Cardiac septum (tissue), 1 donor: ENCODE measurements at places on chromosomes 3 and 15.

- DNase-seq: no peak
These were observed 21.0 kb downstream of the ZNF385D start for GRCh38 chr3:21729888-21730459.

GRCh38 chr3:28280781-28281180 lies 39.4 kb downstream of the CMC1 start:
- DNase-seq: no peak

DNA sequence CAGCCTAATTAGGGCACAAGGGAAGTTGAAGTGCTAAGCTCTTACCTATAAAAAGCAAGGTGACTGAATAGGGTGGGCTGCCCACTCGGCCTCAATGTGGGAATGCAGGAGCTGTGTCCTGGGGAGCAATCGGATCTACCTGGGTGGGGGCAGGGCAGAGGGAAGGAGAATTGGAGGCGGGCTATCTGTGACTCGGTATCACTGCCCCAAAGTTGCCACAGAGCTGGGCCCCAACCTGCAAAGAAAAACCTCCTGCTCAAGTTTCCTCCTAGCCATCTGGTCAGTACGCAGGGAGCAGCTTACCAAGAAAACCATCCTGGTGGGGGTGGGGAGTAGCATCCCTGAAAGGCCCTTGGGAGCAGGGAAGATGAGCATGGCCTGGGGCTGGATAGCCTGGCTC lies 10.7 kb downstream of the CIB2 start:
- no peak for DNase-seq

GRCh38 chr15:99986297-99987118 lies 253.3 kb upstream of the LYSMD4 start:
- DNase-seq: no peak

DNA sequence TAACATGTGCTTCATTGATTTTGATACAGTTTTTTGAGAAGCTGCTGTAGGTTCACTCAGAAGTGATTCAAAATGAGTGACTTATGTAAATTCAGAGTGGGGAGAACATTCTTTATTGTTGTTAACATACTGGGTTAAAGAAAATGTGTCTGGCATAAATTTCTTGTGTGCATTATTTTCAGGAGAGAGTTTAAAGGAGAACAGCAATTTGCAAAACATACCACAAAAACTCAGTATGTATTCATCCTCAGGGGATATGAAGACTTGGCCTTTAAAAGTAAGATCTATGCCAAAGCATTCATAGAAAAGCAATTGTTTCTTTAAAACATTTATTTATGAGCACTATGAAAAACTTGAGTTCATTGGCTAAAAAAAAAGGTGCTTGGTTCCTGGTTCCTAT lies 1089.8 kb downstream of the ROBO2 start:
- DNase-seq: no peak

DNA sequence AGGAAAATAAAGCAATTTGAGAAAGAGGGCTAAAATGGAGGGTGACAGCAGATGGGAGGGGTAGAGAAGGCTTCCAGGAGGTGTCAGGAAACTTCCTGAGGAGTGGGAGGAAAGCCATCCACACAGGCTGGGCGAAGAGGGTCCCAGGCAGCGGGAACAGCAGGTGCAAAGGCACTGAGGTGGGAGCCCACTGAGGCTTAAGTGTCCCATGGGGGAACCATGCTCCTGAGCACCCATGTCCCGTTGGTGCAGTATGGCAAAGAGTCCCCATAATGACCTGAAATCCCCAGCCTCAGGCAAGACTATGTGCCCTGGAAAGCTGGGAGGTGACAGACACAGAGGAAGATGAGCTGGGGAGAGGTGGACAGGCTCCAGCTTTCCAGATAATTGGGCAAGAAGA lies 30.0 kb downstream of the CFAP100 start:
- DNase-seq: no peak

DNA sequence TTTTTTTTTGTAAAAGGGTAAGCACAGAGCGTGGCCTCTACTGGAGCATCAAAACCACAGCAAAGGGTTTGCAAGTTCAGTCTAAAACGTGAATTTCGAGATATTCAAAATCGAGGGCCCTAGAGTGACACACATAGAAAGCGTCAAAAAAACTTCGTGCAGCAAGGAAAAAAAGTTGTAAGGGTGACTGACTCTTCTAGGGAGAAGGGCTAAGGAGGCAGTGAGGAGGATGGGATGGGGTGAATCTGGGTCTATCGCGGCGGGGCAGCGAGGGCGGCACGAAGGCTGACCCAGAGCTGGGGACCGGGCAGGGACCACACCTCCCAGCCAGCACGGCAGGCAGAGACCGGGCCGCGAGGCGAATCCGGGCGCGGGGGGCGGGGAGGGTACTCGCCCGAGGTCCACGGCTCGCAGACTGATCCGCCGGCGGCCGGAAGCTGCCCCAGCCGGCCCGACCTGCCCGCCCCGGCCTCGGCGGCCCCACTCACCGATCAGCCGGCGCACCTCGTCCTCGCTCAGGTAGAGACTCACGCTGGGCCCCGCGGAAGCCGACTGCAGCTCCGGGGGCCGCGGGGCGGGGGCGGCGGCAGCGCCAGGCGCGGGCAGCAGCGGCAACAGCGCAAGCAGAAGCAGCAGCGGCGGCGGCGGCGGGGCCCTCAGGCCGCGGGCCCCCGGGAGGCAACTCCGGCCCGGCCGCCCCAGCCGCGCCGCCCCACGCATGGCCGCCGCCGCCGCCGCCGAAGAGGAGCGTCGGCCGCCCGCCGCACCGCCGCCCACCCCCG lies 533 bp downstream of the RYK start:
- DNase-seq: peak; percentile 82

GRCh38 chr3:170529346-170529745 lies 56.5 kb downstream of the SLC7A14 start:
- no peak for DNase-seq

DNA sequence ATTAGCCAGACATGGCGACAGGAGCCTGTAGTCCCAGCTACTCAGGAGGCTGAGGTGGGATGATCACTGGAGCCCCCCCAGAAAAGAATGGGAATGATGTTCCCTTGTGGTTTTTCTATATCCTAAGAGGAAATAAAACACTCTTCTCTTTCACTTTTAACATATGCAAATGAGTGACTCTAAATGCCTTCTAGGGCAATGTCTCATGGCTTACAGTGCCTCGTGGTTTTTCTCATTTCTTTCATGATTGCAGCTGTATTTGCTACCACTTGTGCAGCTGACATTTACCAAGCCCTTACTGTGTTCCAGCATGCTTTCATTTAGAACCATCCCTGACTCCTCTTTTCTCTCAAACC lies 26.4 kb downstream of the STOML1 start:
- DNase-seq: no peak

GRCh38 chr3:11567516-11568467 lies 75.9 kb downstream of the VGLL4 start:
- peak; percentile 54 for DNase-seq

DNA sequence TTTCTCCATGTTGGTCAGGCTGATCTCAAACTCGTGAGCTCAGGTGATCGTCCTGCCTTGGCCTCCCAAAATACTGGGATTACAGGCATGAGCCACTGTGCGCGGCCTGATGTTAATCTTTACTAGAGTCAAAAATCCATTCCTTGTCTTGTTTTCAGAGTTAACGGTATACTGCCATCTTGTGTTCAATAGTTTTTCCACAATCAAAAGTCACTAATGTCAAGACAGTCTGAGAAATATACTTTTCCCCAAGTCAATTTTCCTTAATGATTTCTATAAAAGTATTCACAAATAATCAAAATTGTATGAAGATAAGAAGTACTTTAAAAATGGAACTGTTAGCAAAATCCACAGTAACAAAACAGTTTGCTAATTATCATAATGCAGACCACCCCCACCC lies 8.5 kb downstream of the CRBN start:
- no peak for DNase-seq

- peak; percentile 59 for DNase-seq
These were observed 397.0 kb downstream of the EPHA3 start for GRCh38 chr3:89504432-89504831.

GRCh38 chr15:44711096-44711742 lies at the start of the genes B2M and PATL2:
B2M (plus strand) TSS chr15:44711517; CDS start chr15:44711547, 30 bp downstream.
PATL2 (minus strand) TSS chr15:44711323; CDS start chr15:44676490, 34,833 bp downstream.
- peak; percentile 98 for DNase-seq

DNA sequence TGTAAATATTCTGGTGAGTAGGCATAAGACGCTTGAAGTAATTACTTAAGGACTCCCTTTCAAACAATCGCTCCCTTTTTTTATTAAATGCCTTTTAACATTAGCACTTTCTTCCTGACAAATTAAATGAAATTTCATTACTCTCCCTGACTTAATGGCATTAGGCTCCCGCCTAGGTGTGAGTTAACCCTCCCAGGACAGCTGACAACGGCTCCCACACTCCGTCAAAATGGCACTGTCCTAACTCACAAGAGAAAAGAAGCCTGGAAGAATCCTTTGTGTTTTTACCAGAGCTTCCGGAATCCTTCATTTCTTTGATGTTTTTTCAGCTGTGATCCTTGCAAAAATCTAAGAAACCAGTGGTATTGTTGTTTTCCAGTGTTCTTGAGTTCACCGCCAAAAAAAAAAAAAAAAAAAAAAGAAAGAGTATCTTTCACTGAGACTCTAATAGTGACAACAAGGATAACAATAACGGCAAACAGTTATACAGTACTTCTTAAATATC lies 861.0 kb upstream of the NR2F2 start:
- no peak for DNase-seq

DNA sequence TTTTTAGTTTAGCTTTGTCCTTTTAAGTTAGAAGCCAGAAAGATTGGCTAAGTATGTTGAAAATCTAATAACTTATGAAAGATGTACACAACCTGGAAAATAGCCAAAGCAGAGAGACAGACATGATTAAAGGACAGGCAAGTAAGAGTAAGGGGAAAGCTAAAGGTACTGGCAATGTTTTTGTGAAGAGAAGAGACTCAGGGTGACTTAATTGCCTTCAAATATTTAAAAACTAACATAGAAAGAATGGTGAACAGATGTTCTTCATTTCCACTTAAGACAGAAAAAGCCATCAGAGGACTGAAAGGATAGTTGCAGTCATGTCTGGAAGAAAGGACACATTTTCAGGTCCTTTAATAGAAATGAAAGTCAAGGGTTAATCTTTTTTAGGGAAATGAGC lies 68.8 kb downstream of the ZNF385D start:
- DNase-seq: no peak

DNA sequence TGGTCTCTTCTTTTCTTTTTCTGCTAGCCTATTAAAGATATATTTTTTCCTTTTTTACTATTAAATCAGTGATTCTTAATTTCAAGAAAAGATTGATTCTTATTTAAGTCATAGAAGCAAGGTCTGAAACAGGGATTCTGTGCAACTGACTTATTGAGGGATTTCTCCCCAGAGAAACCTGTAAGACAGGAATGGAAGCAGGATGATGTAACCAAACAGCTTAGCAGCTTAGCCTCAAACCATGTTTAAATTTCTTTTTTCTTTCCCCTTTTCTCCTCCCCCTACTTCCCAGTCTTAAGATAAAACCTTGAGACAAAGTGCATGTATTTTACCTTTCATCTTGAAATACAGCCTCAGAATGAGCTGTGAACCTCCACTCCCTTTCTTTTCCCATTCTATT lies 322.8 kb downstream of the NEK10 start:
- no peak for DNase-seq

DNA sequence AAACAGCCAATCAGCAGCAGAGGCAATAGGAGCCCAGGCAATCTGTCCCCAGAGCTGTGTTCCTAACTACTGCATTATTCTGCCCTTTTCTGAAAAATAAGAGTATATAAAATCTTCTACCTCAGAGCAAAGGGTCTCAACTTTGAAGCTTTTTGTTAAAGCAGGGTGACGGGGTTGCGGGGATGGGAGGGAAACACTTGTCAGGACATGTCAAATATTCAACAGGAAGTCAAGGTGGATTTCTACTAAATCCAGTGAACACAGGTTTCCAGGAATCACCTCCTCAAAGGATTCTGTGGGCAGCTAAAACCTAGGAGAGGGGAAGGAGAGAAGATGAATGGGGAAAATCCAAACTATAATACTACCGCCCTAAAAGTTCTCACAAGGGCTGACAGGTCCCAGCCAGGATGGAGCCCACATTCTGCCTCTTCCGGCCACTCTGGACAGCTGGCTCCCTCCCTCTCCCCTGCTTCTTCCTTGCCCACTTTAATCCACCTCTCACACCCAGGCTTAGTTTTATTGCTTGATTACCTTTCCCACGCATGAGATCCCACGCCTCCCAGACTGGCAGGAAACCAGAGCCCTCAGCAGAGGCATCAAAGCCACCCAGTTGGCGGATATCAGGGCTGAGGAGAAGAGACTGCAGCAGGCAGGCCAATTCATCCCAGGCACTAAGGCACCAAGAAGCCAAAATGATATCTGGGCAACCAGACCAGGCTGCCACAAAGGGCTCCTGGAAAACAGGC lies 77.2 kb downstream of the OSBPL10 start:
- no peak for DNase-seq

DNA sequence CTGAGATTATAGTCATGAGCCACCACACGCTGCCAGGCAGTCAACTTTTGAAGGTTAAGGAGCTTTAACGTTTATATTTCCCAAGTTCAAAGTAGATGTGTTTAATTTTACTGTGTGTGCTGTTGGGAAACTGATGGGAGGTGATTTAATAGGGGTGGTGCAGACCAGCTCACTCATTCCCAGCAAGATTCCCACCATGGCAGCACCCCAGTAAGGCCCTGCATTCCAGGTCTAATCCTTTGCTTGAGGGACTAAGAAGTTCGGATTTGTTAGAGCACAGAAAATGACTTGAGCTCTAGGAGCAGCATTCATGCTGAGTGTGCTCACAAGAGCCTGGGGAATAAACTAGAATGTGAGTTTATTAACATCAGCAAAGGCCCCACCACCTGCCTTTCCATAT lies 25.2 kb downstream of the TSEN2 start:
- no peak for DNase-seq

DNA sequence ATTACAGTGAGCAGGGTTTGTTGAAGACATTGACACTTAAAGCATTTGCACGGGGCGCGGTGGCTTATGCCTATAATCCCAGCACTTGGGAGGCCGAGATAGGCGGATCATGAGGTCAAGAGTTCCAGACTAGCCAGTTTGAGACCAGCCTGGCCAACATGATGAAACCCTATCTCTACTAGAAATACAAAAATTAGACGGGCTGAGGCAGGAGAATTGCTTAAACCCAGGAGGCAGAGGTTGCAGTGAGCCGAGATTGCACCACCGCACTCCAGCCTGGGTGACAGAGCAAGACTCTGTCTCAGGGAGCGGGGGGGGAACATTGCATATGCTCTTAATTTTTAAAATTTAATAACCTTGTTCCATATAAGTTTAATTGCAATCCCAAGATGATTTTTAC lies 11.9 kb downstream of the STT3B start:
- DNase-seq: no peak

- DNase-seq: no peak
These were observed 755.5 kb downstream of the GBE1 start for GRCh38 chr3:81005992-81006391.

- no peak for DNase-seq
These were observed 60.5 kb downstream of the SLMAP start for GRCh38 chr3:57816471-57817095.

DNA sequence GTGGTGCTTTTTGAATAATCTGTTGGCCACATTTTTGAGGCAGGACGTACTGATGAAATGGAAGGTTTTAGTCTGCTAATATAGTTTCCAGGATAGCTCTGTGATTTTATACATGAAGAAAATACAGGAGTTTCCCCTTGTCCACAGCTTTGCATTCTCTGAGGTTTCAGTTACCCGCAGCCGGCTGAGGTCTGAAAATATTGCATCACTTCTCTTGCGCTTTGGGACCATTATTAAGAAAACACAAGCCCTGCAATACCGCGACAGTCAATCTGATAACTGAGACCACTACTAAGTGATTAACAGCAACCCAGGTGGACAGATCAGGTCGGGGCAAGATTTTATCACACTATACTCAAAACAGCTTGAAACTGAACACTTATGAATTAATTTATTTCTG lies 33.0 kb downstream of the BLM start:
- no peak for DNase-seq

- peak; percentile 66 for DNase-seq
These were observed 103.8 kb downstream of the ADCY5 start for GRCh38 chr3:123344907-123345594.
